Fibroblast of lung (primary cell): ENCODE measurements at places on chromosomes 3 and 15.
A peak's percentile ranks its signal among the peaks of the same experiment; 100 is the strongest.

DNA sequence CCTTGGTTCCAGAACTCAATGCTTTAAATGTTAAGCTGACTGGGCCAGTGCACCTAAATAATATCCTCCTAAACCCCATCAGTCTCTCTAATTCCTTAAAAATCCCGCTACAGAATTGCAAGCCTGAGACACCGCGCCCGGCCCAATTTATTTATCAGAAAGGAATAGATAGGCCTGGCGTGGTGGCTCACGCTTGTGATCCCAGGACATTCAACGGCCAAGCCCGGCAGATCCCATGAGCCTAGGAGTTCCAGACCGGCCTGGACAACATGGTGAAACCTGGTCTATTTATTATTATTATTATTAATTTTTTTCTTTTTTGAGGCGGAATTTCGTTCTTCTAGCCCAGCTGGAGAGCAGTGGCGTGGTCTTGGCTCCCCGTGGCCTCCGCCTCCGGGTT lies 28.0 kb upstream of the TUBGCP5 start:
- DNase-seq: no peak

DNA sequence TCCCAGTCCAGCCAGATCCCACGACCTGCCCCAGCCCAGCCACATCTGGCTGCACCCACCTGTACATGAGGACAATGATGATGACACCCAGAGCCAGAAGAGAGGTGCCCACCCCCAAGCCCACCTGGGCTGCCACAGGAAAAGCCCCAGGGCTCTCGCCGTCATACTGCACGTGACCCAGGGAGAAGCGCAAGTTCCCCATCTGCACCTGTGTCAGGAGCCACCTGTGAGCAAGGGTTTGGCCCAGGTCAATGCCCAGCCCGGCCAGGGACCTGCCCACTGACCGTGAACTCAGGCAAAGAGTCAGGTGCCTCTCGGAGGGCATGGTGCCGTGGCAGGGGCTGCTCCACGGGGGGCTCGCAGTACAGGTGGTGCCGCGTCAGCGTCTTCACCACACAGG lies 16.3 kb downstream of the PLXNB1 start:
- DNase-seq: no peak

DNA sequence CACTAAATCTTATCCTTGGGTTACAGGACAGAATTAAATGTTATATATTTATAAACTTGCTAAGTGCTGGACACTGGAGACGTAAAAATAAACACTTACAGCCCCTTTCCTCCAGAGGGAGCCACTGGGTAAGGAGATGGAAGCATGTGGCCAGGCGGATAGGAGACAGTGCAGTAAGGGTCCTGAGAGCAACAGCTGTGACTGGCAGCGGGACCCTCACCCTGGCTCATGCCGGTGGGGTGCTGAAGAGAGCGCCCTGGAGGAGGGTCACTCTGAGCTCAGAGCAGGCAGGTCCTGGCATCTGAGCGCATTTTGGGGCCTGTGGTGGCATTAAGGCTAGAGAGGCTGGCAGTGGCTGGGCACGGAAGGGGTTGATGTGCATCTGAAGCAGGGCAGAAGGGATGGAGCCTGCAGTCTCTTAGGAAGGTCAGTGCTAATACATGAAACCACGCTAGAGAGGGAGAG lies 16.0 kb downstream of the SEC61A1 start:
- no peak for DNase-seq

DNA sequence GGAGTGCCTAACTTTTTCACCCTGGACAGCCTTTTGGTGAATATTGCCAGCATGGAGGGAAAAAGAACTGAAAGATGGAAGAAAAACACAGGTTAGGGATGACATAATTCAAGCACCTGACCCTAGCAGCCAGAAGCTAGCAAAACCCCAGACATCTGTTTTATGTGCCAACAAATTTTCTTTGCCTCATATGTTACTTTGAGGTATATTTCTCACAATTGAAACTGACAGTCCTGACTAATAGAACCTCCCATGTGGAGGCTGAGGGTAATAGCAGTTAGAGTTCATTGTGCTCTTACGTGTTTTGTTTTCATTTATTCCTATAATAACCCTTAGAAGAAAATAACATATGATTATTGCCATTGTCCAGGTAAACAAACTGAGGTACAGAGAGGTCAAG lies 71.5 kb upstream of the SLC25A26 start:
- DNase-seq: no peak

DNA sequence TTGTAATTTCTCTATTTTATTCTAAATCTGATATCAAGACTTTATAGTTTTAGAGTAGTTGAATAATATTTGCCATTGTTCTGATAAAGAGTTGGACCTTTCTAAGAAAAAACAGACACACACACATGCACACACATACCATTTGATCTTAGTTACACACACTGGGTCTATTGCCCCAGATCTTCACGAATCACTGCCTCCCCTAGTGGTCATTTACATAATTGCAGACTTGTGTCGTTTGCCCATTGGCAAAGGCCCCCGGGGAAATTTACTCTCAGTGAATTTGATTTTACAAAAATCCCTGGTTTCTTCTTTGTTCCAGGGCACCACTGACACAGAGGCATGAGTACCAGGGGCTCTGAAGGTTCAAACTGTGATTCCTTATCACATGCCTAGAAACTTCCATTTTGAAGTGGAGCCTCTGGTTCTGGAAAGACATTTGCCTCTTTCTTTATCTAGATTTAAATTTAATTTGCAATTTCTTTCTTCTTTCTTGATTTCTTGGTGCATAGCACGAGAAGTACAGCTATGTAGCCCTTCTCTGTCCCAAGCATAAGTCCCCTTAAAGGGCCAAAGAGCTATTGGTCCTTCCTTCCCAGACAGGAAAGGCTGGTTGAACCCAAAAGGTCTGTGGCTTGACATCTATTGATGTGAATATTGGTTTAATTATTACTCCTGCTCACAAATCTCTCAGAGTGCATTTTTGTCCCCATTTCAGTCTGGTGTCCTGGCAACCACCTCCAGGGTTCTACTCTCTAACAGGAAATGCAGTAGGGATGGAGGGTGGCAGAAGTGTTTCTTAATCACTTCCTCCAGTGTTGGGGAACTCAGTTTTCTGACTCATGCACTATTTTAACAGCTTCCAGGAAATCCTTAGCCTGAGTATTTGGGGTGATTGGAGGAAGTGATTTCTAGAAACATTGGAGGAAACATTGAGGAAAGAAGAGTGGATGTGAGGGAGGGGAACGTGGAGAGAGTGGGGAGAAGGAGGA lies 32.4 kb upstream of the SLC6A11 start:
- DNase-seq: peak; percentile 12

- no peak for DNase-seq
Measured at GRCh38 chr3:187377842-187378241, 9.7 kb downstream of the RTP4 start.

DNA sequence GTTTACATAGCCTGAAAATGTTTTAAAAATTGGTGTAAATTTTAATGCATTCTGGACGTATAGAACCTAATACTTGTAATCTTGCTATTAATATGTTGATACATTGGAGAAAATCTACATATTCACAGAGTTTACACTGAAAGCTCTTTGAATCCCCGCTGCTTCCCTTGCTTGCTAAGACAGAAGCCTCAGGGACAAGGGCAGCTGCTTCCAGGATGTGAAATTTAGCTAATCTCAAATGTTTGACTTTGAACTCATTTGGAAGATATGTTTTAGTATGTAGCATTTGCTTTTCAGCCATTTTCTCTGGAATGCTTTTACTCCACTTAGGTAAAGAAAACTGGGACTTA lies 172.0 kb downstream of the RBMS3 start:
- no peak for DNase-seq

GRCh38 chr3:33401781-33402180 lies 38.4 kb downstream of the UBP1 start:
- DNase-seq: no peak

DNA sequence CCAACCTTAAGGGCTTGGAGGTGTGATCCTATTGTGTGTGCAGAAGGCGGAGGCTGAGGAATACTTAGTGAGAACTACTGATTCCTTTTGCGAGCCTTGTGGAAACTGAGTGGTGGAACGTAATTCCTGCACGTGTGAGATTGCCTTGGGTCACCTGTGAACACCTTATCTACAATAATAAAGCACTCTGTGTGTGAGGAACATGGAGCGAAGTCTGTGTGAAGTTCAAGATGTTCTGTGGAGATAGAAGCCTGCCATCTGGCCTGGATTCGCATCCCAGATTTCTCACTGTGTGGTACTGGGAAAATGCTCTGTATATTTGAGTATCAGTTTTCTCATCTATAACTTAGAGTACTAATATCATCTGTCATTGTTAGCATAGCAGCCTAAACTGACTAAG lies 179.5 kb upstream of the PDZRN3 start:
- no peak for DNase-seq

DNA sequence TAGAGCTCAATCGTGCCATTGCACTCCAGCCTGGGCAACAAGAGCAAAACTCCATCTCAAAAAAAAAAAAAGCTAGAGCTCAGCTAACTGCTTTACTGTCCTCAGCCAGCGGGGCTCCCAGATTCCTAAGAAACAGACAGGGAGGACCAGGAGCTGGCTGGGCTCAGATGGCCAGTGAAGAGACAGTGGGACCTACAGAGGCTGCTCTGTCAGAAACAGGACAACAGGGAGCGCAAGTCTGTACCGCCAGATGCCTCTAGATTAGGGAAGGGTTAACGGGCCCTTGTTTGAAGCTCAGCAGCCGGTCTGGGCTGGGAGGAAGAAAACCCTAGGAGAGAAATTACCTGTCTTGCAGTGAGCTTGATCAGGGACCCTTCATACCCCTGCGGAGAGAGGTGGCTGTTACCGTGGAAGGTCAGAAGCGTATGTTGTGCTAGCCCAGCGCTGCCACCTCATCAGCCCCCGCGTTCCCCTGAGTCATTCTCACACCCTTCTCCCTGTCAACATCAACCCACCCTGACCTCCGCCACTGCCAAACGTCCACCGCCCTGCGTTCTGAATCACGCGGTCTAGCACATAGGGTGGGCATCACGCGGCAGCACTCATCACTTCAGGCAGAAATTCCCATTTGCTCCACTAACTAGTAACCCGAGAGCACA lies 25.3 kb downstream of the RBPMS2 start:
- peak; percentile 64 for DNase-seq

- DNase-seq: no peak
Measured at GRCh38 chr3:169116056-169116693, 547.3 kb downstream of the MECOM start.

DNA sequence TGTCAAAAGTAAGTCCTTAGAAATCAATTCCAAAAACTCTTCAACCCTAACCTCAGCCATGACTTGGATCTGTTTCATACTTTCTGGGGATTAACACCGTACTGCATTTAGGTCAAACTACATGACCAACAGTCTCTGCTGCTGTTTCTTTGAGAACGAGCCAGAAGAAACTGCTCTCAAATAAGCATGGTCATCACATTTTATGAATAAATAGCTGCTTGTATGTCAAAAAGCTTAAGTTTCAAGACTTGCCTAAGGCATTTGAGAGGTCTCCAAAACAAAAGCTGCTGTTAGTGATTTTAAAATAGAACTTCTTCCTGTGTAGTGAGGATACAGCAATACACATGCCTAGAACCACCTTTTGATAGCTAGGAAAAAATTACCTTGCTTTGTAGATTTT lies 166.3 kb upstream of the CHRM5 start:
- no peak for DNase-seq

GRCh38 chr3:136311261-136311660 lies 61.1 kb downstream of the PCCB start:
- DNase-seq: no peak

- DNase-seq: peak; percentile 75
Measured at GRCh38 chr3:24299806-24300626, 194.6 kb downstream of the THRB start.

GRCh38 chr3:190024912-190025311 lies 95.8 kb downstream of the P3H2 start:
- no peak for DNase-seq

GRCh38 chr3:61877359-61878138 lies 316.2 kb downstream of the PTPRG start:
- DNase-seq: peak; percentile 29

DNA sequence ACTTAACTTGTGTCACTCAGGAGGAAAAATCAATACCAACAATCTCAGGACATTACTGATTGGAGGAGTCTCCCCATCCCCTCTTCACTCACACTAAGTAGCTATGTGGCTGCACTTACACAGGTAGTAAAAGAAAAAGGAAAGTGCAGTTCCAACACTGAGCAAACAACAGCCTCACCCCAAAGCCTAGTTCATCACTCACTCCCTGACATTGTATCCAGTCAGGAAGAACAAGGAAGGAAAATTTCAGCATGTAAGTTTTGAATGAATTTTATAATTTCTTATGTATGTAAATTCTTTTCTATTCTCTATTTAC lies 273.4 kb downstream of the IGSF11 start:
- DNase-seq: no peak

GRCh38 chr15:87638554-87639083 lies 617.9 kb downstream of the NTRK3 start:
- no peak for DNase-seq

GRCh38 chr3:51379746-51380455 lies 5.2 kb upstream of the MANF start:
- no peak for DNase-seq

- no peak for DNase-seq
Measured at GRCh38 chr15:66820481-66821176, 118.6 kb downstream of the SMAD6 start.

- DNase-seq: no peak
Measured at GRCh38 chr15:77021088-77021481, 26.2 kb downstream of the PSTPIP1 start.

DNA sequence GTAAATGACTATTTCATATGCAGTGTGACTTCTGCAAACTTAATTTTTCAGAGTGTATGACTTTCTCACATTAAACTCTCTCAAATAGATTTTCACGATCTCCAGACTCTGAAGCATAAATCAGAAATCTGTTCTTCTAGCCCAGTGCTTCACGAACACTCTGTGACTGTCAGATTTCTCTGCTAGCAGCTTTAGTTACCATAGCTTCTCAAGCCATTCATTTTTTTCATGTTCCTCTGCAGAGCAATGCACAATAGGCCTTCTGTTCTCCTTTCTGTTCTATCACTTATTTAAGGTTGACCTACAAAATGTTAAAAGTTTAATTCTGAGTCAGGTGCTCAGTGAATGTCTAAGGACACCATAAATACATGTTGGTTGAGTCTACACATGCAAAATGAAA lies 1102.2 kb downstream of the TUSC7 start:
- DNase-seq: no peak

- no peak for DNase-seq
Measured at GRCh38 chr3:147431751-147432150, 22.6 kb downstream of the ZIC1 start.
